ENCODE measurements at places on chromosomes 4 and X.

DNA sequence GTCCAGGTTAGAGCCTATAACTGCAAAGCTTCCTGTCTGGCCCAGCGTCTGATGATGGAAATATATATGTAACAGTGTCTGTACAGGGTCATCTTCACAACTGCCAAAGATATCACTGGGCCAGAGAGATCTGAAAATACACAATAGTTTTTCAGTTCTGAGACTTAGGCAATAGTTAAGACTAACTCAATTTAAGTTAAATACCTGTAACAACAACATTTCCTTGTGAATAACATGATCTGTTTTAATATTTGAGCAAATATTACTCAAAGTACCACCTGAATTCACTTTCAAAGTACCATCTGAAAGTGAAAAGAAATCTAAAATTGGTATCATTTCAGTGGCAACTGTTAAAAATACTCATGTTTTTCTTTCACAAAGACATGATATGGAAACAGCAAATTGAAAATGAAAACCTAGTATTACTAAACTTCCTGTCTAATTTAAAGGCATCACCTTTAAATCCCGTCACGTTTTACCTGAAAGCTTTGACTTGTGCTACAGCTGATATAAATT, 9.6 kb downstream of the ZAR1 start:
- DNase-seq, result no peak

DNA sequence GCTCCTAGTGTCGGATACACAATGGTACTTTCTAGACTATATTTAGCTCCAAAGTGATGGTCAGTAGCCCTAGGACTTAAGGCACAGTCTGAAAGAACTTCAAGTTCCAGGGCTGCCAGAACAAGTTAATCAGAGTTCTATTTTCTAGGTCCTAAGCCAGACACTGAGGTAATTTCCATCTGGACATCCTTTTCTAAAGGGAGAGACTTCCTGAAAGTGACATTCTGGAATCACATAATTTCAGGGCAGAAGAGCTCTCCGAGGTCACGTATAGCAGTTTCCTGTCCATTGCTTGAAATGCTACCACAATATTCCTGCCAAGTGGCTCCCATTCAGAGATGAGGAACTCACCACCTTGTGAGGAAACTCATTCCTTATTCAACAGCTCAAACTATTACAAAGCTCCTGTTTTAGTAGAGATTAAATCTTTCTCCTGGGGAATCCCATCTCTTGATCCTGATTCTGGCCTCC, 117.9 kb downstream of the COL25A1 start:
- no peak for DNase-seq

GRCh38 chrX:130109429-130110378, 593 bp downstream of the ELF4 start:
- peak; percentile 5 for DNase-seq

DNA sequence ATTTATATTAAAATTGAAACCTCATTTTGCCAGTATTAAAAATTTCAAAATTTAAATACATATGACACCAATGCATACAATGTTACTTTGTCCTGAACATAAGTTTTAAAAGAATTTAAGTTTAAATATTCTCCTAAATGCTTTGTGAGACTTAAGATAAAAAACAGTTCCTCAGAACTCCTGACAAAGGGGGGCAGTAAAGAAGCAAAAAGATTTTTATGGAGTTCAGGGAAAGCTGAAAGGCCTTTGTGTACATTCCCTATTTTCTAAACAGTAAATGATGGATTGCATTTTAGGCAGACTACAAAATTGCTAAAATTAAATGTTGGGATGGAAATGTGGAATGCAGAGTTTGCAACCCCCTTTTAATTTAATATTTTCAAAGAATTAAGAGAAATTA, 81.7 kb downstream of the SNCA start:
- DNase-seq, result no peak

DNA sequence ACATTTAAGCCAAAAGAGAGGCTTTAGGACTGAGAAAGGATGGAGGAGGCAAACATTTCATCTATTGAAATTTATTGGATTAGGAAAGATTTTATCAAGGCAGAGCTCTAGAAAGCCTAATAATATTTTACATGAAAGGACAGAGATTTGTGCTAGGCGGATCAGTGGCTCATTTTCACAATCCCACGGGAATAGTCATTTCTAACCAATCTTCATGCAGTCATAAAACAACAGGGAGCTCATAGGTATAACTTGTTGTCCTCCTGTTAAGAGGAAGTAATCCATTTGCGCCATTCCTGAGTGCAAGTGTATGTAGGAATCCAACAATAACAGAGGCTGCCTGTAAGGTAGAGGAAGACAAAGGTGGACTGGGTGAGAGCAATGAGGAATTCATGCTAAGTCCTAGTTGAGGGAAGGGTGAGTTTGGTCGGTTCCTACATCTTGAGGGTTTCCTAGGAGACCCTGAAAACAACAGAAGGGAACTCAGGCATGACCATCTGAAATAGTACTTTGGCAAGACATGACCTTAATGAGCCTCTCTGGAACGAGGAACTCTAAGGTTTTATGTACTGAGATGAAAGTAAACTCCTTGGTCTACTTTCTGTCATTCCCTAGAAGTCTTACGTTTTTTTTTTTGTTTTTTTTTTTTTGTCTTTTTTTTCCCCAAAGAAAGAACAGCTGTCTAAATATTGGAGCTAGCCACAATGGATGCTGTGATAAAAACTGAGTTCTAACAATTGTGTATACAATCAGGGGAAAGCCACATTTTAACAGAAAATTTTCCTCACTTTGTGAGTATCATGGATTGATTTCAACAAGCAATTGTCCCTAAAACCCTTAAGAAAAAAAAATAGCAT, 89.7 kb downstream of the GEMIN8 start:
- no peak for DNase-seq

GRCh38 chr4:102675141-102675540, 85.6 kb downstream of the MANBA start:
- DNase-seq, result no peak

GRCh38 chrX:68868316-68868715, 39.5 kb downstream of the EFNB1 start:
- DNase-seq, result no peak

DNA sequence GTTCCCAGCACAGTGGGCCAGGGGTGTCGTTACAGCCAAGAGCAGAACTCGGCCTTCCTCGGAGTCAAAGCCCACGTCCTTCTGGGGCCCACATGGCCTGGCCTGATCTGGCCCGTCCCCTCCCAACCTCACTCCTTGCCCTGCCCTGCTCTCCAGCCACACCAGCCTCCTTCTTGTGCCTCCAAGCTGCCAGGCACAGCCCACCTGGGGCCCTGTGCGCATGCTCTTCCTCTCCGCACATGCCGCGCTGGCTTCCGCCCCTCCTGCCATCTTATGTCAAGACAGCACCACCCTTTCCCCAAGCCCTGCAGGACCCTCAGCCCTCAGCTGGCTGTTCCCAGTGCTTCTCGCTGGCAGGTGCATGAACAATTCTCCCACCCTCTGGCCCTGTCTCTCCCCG, 6.8 kb downstream of the HAUS7 start:
- DNase-seq, result no peak

DNA sequence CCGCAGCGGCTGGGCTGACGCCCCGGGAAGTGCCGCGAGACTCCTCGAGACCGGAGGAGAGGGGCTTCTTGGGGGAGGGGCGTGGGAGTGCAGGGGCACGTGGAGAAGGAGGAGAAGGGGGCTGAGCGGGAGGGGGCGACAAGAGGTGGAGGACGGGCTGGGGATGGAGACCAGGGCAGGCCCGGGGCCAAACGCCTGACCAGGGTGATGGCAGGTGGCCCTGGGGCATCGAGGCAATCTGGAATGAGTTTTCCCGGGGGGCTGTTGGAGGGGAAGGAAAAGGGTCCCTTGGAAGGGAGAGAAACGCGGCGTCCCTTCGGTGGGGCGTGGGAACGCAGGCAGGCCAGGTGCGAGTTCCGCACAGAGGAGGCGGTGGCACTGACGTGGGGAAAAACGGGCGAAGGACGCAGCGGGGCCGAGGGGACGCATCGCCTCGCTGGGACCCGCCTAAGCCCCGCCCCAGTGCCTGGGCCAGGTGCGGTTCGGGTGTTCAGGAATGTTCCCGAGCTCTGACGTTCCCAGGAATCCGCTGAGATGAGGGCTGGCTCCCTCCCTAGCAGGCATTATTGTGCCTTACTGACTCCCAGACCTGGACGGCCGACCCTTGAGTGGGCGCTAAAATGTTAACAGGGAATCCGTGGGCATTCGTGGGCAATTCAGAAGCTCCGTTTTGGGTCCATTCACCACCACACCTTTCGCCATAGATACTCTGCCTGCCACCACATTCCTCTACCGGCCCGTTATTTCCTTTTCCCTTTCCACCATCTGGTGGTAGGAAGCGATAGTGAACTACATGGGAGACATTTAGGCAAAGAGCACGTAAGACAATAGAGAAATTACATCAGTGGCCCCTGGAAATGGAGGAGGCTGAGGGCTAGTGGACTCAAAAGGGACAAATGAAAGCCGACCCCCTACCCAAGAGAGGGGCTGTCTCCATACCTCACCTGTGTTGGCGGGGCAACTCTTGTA, 795 bp upstream of the SH3KBP1 start:
- DNase-seq, result no peak

- no peak for DNase-seq
Measured at GRCh38 chrX:11759172-11759460, 1.1 kb downstream of the MSL3 start.

DNA sequence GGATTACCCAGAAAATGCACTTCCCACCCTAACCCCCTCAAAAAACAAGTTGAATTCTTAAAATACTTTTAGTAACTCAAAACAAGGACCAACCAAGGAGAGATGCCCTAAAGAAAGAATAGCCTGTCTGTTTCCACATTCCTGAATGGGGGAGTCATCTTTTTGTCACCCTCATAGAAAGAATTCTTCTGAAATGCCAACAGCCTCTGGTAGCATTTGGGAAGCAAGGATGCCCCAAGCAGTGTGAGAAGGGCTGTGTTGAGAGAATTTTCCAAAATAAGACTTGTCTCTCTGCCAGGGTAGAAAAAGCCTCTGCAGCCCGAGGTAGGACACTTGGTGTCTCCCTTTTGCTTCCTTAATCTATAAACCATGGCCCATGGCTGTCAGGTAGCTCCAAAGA, 173.1 kb upstream of the VCX3A start:
- DNase-seq, result no peak

GRCh38 chr4:122050841-122051240, 99.0 kb upstream of the TRPC3 start:
- no peak for DNase-seq

- DNase-seq, result no peak
Measured at GRCh38 chr4:14335872-14336271, 666.4 kb upstream of the CPEB2 start.

DNA sequence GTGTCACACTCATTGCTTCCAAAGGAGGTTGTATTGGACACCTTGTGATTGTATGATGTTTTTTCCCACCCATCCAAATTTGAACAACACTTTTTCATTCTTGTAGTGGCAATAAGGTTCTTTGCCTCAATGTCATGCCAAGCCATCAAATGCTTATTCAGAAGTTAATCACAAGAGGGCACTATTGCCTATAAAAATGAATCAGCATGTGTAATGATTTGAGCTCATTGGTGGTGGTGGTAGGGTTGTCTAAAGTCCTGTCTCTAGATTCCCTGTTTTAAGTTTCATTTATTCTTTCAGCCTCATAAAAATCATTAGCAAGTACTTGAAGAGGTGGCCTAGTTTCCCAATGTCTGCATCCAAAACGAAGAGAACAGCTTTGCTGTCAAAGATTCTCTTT, 37.0 kb downstream of the IRS4 start:
- DNase-seq, result peak; percentile 30

DNA sequence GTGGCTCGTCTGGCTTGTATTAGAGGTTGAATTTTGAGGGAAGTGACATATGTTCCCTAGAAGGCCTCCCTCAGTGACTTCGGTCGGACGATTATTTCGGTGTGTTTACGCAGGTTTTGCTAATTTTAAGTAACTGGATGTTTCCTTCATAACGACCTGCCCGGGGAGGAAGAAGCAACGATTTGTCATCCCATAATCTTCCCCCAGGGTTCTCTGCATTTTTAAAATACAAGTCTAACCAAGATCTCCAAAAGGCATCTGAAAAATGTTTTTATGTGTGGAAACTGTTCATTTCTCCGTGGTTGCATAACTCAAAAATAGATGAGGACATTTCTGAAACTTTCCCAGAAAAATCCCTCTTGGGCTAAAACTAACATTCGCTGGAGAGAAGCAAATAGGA, 195.4 kb downstream of the SHOX start:
- no peak for DNase-seq

GRCh38 chrX:9324676-9325075, 140.2 kb upstream of the TBL1X start:
- DNase-seq, result no peak

GRCh38 chrX:49260221-49260985, 4.1 kb downstream of the FOXP3 start:
- DNase-seq, result no peak

DNA sequence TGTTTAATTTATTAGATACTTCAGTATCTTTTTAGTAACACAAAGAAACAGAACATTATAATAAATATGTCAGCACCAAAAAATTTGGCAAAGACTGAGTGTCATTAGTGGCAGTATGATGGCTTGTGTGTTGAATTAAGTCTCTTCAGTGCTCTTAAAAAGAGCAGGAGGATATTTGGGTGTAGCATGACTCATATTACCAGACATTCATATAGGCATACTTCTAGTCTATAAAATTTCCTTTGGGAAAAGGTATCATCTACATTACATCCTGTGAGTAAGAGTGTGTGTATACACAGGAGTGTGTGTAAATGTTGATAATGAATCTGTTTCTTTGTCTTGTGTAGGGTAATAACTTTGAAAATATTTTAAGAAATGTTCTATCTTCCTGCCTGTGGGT, 135.7 kb downstream of the CNKSR2 start:
- no peak for DNase-seq

GRCh38 chr4:81499840-81500239, 28.1 kb upstream of the RASGEF1B start:
- DNase-seq, result peak; percentile 0

DNA sequence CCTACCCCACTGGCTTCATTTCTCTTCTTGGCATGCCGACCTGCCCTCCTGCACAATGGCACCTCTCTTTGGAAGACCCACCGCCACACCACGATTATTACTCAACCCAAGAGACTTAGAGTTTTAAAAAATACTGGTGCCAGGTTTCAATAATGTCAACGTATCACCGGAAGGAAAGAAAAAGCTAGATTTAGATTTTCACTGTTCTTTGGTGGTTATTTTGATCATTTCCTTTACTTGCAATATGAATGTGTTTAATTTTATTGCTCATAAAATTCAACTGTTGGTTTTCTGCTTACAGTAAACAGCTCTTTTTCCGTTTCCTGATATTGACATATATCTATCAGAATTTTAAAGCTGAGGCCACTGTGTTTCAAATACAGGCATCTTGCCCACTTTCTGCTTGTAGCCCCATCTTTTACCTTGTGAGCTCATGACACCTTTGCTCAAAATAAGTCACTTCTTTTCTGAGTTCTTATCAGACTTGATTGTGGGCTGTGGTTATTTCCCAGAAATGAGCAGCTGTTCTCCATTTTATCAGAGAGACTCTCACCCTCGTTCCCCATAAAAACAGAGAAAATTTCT, 439.1 kb downstream of the INPP4B start:
- DNase-seq, result no peak

Data from NCI-H1105 (cell line).